ENCODE measurements at places on chromosomes 3 and 15.

DNA sequence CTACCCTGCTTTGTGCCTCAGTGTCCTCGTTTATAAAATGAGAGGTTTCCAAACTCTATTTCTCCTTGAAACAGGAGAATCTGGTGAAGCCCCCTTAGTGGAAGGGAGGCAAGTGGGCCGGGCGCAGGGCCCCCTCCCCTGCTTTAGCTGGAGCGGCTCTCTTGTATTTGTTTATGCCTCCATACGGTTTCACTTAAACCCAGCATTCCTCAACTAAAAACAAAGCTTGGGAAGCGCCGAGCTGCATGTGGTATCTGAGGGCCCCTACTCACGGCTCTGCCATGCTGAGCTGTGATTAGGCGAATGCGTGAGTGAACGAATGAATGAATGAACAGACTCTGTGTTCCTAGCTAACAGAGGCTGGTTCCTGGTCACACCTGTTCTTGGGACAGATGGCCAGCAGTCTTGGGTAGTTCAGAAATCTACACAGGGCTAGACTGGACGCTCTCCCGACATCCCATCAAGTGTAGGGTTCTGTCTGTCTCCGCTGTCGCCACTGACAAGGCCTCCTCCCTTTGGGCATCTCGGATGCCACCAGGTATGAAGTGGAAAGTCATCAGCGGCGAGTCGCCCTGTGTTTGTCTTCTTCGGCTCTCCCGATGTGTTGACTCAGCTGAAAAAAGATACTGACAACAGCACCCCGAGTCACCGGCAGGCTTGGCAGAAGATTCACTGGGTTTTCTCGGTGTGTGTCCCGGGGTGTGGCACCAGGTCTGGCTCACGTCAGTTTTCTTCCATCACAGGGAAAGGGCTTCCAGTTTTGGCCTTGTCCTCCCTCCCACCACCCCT lies 42.4 kb upstream of the VPS8 start:
- DNase-seq: no peak

DNA sequence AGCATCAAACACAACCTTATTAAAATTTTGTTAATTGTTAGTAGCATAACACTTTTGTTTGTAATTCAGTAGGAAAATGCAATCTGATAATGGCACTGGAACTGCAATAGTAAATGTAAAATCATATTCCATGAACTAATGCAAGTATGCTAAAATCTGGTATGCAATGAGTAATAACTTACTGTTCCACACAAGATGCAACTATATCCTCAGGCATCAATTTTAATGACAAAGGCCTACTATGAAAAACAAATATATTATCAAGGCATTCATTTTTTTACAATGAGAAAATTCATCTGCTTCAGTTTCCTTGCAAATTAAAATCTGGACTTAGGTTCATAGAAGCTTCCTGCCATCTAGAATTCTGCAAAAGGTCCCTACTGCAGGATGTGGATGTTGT lies 1.4 kb upstream of the NSMCE3 start:
- DNase-seq: no peak

DNA sequence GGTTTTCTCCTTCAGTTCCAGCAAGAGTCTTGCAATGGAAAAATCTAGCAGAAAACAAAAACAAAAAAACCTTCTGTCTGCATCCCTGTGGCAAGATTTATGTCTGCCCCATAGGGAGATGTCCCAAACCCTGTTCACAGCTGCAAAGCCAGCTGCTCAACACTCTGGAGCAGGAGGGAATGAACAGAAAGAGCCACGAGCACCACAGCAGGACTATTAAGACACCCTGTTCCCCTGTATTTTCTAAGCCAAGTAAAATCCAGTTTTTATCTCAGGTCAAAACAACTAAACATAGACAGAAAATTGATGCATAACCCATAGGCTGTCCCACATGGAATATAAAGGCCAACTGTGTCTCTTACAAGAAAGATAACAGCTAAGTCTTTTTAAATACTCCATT lies 357.9 kb downstream of the LSAMP start:
- no peak for DNase-seq

DNA sequence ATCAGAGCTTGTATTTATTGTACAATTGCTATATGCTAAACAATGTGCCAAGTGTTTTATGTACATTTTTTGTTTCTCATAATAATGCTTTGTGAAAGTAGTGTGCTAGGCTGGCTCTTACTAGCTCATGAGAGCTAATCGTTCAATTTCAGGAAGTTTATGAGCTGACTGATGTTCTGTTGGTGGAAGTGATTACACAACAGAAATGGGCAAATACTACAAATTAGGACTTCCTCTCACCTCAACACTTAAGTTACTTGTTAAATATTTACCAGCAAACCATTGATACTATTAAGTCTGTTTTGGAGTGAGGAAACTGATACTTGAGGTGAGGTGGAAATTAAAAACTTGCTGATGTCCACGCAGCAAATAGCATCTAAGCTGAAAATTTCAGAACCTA lies 32.3 kb downstream of the SLC9C1 start:
- DNase-seq: no peak

DNA sequence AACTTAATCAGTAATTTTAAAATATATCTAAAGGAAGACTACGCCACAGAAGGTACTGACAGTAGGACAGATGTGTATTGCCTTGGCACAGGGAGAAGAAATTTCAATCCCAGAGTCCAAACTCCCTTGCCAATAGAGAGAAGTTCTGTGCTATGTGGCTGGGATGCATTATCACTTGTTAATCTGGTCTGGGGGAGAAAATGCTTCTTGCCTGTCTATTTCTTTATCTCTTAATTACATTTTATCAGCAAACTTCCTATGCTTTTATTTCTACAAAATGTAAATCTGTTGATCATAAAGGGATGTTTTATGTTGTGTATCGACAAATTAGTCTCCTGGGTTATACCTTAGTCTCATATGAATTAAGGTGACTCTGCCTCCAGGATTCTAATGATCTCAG lies 21.7 kb downstream of the RBMS3 start:
- no peak for DNase-seq

- DNase-seq: no peak
Measured at GRCh38 chr3:145704020-145704419, 457.0 kb downstream of the PLOD2 start.

GRCh38 chr3:74200952-74201351 lies 413.5 kb downstream of the CNTN3 start:
- DNase-seq: no peak

GRCh38 chr3:138328341-138328740 lies 1.3 kb downstream of the NME9 start:
- no peak for DNase-seq

- no peak for DNase-seq
Measured at GRCh38 chr3:113495035-113495434, 19.9 kb downstream of the SPICE1 start.

DNA sequence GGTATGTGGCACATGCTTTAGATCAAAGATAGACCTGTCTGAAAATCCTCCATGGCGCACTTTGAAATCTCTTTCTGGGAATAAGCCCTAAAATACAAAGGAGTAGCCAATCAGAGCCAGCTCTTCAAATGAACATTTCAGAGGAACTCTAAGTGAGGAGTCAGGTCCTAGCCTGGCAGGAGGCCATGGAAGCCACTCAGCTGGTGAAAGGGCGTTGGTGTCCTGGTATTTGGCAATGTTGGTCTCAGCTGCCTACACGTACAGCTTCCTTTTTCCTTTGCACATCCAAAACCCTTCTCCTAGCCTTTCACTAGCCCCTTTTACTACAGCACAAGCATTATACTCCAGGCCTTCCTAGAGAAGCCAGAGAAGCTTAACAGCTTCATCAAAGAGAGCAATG lies 5.5 kb downstream of the WDR73 start:
- DNase-seq: no peak

- no peak for DNase-seq
Measured at GRCh38 chr3:123629747-123630047, 44.8 kb upstream of the HACD2 start.

DNA sequence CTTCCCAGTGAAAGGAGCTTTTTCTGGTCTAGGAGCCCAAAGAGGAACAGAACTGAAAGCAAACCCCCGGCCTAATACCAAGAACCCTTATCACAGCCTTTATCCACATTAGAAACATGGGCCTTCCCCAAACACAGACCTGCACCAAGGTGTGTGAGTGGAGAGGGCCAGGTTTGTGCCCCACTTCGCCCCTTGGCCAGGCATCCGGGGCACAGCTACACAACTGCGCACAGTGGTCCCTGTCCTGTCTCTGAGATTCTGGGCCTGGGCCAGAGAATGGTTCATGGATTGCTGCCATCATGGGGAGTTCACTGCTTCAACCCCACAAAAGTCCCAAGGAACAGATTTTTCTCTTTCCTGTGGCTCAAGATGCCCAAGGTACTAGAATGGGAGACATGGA lies 125.5 kb upstream of the ABHD17C start:
- DNase-seq: no peak

DNA sequence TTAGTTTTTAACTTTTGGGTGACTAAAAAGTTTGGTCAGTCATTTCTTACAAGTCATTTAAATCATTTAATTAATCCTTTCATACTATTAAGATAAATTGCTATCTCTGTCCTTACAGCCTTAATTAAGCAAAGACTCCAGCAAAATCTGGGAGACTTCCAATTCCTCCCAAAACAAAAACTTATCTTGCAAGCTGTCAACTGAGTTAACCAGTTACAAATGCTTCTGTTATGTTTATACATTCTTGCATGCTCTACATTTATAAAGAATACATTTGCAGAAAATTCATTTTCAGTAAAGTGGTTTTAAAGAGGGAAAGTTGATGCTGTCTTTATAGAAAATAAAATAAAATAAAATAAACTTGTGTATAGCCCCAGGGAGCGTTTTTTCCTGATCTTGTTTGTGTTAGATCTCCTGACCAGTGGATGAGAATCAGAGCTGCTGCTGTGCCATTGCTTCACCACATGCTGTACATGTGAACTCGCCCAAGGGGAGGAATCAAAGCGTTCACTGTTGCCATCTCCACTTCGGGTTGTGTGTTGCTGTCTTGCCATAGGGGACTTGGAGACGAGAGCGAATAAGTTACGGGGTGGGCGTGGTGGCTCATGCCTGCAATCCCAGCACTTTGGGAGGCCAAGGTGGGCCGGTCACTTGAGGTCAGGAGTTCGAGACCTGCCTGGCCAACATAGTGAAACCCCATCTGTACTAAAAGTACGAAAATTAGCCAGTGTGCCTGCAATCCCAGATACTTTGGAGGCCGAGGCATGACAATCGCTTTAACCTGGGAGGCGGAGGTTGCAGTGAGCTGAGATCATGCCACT lies 5.5 kb downstream of the CCR4 start:
- no peak for DNase-seq

DNA sequence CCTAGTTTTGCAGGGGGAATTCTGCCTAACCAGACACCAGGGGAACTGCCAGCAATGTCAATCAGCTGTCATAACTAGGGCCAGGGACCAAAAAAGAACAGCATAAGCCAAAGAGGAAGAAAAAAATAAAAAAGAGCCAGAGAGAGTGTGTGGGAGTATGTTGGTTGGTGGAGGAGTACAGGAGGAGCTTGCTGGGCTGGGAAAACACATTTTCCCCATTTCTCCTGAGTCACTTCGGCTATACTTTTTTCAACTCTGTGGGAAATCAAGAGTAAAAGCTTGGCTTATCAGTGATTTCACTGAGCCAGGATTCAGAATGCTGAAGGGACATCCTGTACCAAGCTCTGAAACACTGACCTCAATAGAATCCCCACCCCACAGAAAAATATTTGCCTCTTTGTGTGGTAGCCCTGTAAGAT lies 144.7 kb upstream of the DPH6 start:
- DNase-seq: peak; percentile 30

GRCh38 chr3:65983100-65983499 lies 55.6 kb downstream of the MAGI1 start:
- no peak for DNase-seq

DNA sequence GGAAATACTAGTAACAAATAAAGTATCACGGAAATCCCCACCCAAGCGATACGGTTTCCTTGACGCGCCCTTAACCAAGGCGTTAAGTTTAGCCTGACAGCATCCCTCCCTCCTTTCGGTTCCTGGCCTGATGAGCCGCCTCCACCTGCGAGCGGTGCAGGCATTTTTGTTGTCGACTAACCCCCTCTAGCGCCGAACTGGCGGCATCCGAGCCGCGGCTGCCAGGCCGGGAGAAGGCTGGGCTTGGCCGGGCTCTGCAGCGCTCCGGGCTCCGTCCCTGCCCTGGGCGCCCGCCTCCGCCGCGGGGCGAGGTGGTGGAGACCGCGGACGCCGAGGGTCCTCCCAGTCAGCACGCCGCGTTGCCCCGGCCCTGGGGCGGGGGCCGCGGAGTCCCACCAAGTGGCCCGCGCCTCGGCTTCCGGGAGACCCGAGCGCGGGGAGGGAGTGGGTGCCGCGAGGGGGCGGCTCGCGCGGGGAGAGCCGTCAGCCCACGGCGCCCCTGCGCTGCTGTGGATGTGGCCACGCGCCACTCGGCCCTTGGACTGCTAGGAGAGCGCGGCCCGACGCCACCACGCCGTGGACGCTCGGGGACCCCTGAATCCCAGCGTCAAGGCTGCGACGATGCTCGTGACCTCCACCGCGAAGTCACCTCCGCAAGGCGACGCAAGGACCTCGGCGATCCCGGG lies 1.1 kb upstream of the EPHA6 start:
- DNase-seq: peak; percentile 52

- DNase-seq: no peak
Measured at GRCh38 chr3:140288595-140288994, 353.6 kb downstream of the CLSTN2 start.

GRCh38 chr3:155308831-155309230 lies 15.3 kb upstream of the STRIT1 start:
- no peak for DNase-seq

GRCh38 chr3:65595222-65596028 lies 443.3 kb downstream of the MAGI1 start:
- no peak for DNase-seq

- DNase-seq: no peak
Measured at GRCh38 chr3:36192901-36193300, 187.4 kb upstream of the STAC start.

GRCh38 chr3:50620820-50621219 lies 3.9 kb downstream of the MAPKAPK3 start:
- DNase-seq: no peak

DNA sequence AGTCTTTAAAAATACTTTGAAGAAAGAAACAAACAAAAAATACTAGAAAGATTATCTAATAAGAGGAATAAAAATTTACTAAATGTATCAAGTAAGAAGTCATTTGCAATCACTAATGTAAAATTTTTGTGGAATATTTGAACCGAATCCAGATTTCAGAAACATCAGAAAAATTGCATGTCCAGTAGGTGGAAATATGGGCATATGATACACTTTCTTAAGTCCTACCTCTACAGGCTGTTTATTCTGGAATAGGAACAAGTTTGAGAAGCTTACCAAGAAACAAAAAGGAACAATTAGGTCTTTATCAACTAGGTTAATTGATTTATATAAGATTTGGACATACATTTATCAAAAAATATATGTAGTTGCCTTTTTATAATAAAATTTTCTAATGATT lies 292.9 kb upstream of the ROBO1 start:
- DNase-seq: no peak

GRCh38 chr3:72510247-72510646 lies 338.0 kb downstream of the SHQ1 start:
- no peak for DNase-seq

All from heart left ventricle (tissue), 16 donors.